NCI-H2171 treated with DMSO at 0.1 percent for 48 hours (cell line): ENCODE measurements at places on chromosomes 7 and 10.

- no peak for DNase-seq
Measured at GRCh38 chr10:71852355-71852937, 1.4 kb upstream of the PSAP start.

- DNase-seq, result no peak
Measured at GRCh38 chr10:77138541-77138940, 499.1 kb downstream of the KCNMA1 start.

DNA sequence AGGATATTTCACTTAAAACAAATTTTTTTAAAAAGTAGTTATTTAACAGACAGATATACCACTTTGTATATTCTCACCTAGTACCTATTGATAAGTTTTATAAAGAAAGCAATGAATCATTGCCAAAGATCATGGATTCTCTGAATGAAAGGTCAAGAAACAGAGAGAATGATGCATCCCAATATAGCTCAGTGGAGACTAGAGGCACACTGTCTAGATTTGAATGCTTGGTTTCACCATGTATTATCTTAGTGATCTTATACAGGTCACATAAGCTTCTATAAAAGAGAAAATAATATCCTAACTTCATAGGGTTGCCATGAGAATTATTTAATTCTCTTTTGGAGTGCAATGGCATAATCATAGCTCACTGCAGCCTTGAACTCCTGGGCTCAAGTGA, 87.0 kb upstream of the LRRN3 start:
- DNase-seq, result no peak

- DNase-seq, result no peak
Measured at GRCh38 chr10:94997741-94998174, 59.3 kb downstream of the CYP2C9 start.

- DNase-seq, result no peak
Measured at GRCh38 chr10:128098631-128099030, 27.6 kb downstream of the MKI67 start.
